ENCODE measurements at places on chromosomes 2 and 18.

DNA sequence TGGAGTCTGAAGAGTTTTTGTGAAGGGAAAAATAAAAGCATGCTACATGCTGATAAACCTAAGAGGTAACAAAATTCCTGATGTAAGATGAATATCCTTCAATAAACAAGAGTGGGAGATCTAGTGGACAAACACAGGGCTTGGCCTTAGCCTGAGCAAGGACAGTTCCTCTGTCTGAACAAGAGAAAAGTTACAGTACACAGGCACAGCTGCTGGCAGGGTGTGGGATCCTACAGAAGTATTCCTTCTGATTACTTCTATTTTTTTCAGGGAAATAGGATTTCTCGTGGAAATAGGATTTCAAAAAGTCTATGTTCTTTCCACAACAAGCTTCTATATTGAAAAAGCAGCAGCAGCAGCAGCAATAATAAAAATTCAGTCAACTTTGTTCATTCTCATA is 54.1 kb downstream of the NBAS start:
- no peak for DNase-seq

GRCh38 chr2:197391220-197391717 is 43.6 kb downstream of the SF3B1 start:
- DNase-seq: no peak

GRCh38 chr2:107735201-107735600 is 91.5 kb upstream of the RGPD4 start:
- DNase-seq: no peak

DNA sequence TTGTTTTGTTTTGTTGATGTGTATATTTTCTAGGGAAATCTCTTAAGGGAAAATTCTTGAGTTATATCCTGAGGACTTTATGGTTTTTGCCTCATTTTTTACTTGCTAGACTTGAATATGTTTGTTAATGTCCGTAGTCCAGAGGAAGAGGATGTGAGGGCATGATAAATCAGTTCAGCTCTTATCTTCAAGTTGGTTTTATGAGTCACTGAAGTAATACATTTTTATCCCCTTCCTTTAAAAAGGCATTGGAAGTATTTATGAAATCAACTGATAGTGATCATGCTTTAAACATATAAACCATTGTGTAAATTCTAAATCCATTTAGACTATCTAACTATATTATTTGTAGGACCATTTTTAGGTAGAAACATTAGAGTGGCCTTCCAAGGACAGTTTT is 43.9 kb upstream of the CYBRD1 start:
- no peak for DNase-seq

GRCh38 chr2:29724282-29724681 is 197.1 kb downstream of the ALK start:
- DNase-seq: no peak

DNA sequence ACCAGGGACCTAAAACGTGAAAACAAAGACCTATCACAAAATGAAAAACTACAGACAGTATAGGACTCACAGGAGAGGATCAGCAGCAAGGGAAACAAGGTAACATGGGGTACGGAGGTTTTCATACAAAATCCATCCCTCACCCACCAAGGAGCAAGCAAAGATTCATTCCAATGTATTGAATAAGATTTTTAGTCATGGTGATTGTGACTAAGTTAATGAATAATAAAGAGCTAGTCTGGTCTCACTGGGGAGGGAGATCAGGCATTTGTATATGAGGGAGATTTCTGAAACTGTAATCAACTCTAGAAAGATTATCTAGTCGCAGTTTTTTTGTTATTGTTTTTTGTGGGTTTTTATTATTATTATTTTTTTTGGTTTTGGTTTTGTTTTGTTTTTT is 336.5 kb upstream of the MMADHC start:
- DNase-seq: no peak

DNA sequence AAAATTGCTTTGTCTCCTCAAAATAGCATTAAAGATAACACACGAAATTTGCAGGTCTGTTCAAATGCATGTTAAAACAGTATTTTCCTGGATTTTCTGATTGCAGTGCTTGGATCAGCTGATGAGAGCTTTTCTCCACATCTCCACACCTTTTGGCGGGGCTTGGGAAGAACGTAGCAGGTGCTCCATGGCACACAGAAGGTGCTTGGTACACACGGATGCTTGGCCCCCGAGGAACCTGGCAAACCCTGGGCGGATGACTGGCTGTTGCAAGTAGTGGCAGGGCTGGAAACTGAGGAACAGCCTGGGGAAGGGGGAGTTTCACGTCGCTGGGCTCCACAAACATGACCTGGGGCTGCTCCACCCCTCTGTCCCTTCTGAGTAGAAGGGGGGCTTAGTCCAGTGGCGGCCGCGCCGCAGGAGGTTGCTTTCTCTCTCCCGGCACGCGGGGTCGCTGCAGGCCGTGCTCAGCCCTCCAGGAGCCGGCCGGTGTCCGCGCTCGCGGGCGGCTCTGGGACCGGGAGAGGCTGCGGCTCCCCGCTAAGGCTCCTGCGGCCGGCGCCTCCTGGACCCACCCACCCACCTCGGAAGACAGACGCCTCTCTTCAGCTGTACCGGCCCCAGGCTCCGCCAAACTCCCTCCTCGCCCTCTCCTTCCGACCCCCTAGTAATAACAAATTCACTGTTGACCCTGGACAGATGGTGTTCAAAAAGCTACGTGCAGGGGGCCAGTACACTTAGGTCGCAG is 69.3 kb downstream of the MARCO start:
- DNase-seq: peak; percentile 88

GRCh38 chr2:201414099-201415023 is 36.9 kb downstream of the TRAK2 start:
- no peak for DNase-seq

DNA sequence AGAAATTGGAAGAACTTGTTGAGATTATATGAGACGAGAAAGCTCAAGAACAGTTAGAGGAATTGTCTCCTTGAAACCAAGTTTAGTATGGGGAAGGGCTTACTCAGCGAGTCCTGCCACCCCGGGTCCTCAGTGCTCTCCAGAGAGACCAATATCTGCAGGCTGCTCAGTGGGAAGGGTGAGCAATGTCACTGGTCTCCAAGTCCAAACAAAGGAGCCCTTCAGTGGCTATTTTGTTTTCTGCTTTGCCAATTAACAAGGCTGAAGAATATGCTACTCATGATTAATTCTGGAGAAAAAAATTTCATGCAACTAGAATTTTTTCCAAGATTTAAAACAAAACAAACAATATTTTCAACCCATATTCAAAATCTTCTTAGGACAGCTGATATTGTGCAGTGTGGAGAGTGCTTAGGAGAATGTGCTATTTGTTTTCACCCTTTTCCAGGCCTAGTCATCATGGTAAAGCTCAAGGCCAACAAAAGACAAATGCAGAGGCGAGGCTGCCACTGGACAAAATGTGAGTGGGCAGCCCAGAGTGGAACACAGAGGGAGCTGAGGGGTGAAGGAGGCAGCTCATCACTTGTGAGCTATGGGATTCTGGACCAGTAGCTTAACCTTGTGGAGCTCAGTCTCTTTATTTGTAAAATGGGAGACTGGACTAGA is 83.8 kb upstream of the TMEM17 start:
- no peak for DNase-seq

GRCh38 chr2:12282780-12283695 is 433.7 kb upstream of the TRIB2 start:
- no peak for DNase-seq

DNA sequence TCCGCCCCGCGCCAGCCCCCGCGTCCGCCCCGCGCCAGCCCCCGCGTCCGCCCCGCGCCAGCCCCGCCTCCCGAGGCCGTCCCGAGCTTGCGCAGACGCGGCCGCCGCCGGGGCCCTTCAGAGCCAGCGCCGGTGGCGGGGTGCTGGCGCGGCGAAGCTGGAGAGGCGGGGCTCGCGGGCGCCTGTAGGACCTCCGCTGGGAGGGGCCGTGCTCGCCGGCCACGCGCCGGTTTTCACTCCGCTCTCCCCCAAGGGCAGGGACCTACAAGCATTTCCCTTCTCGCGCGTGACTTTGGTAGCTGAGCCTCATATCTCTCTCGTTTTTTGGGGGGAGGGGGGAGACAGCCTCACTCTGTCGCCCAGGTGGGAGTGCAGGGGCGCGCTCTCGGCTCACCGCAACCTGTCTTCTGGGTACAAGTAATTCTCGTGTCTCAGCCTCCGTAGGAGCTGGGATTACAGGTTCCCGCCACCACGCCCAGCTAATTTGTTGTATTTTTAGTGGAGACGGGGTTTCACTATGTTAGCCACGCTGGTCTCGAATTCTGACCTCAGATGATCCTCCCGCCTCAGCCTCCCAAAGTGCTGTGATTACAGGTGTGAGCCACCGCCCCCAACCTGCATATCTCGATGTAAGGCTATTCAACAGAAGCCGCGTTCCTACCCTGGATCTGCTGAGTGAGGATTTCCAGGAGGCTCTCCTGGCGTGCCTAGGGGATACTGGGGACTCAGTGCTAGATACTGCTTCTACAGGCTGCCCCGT is at the start of gene ZNF514:
Gene ZNF514, minus strand, starts transcription at position 159 of the 760 bp plus-strand sequence. CDS start 6,595 bp downstream, outside the sequence.
- DNase-seq: peak; percentile 83

GRCh38 chr2:61597300-61598289 is 59.4 kb upstream of the XPO1 start:
- DNase-seq: no peak

DNA sequence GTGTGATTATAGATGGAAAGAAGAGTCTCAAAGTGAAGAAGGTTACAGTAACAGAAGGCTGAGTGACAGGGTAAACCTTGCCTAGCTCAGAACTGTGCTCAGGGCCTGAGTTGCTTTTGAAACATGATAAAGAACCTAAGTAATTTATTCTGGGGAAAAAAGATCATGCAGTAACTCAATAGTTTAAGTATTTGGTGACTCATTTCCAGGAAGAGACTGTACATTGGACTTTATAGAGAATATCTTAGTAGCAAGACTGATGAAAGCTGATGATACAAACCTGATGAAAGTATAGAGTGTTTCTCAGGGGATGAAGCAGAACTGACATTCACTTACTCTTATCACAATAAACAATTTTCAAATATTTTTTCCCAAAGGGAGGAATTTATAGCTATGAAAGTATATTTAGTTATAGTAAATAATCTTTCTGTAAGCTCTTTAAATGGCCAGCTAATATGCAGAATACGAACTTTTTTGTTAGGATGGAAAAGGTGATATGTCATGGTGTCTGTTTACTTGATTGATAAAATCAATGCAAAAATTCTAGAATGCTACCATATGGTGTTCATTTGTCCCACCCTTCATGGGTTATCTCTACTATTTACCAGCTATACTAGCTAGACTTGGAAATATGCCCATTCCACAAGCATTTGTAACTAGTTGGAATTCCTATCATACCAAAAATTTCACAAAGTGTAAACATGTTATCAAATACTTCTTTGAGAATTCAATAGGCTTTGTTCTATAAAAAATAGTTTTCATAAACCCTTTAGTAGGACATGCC is 1265.5 kb upstream of the ACVR2A start:
- DNase-seq: no peak

DNA sequence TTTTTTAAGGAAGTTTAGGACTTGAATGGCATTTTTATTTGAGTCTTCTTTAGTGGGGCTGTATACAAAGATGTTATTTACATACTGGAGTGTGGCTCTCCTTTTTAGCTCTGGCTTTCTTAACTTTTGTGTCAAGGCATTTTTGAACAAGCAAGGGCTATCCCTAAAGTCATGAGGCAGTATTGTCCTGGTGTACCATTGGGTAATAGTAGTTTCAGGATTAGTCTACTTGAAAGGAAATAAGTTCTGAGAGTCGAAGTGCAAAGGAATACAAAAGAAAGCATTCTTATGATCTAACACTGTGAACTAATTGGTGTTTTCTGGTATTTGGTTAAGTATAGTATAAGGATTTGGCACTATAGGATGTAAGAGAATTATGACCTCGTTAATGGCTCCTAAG is 1.9 kb upstream of the CYP27A1 start:
- no peak for DNase-seq

- no peak for DNase-seq
Measured at GRCh38 chr2:187475499-187476248, 27.6 kb upstream of the CALCRL start.
